ENCODE measurements at places on chromosomes 5 and 9. TPM values are rescaled to one million over a fixed set of nuclear protein-coding genes. Genes with fewer than 3 reads are reported as not detected.

GRCh38 chr5:6454628-6455053, 6.0 kb downstream of the UBE2QL1 start:
- no peak for DNase-seq

DNA sequence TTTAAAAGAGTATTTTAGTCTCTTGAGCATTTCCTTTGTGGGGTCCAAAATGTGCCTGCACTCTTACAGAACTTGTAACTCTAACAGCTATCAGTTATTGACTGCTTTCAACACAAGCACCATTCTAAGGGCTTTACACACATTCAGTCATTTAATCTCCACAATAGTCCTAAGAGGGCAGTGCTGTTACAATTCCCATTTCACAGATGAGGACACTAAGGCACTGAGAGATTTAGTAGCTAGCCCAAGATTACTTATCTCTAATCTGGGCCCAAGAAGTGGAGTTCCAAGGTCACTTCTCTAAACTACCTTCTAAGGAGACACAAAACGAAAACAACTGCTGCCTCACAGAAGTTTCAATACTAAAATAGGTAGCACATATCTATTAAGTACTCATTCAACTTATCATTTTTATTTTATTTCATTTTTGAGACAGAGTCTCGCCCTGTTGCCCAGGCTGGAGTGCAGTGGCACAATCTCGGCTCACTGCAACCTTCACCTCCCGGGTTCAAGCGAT, 275.2 kb downstream of the CWC27 start:
- DNase-seq: no peak

- no peak for DNase-seq
Measured at GRCh38 chr5:31720004-31720403, 81.1 kb downstream of the PDZD2 start.

GRCh38 chr9:9912459-9912858, 700.3 kb downstream of the PTPRD start:
- DNase-seq: no peak

GRCh38 chr5:62312036-62312435, 6.0 kb downstream of the KIF2A start:
- DNase-seq: no peak

GRCh38 chr9:109101810-109102209, 17.9 kb downstream of the TMEM245 start:
- peak; percentile 71 for DNase-seq

- no peak for DNase-seq
Measured at GRCh38 chr5:113824307-113824706, 310.8 kb downstream of the YTHDC2 start.

DNA sequence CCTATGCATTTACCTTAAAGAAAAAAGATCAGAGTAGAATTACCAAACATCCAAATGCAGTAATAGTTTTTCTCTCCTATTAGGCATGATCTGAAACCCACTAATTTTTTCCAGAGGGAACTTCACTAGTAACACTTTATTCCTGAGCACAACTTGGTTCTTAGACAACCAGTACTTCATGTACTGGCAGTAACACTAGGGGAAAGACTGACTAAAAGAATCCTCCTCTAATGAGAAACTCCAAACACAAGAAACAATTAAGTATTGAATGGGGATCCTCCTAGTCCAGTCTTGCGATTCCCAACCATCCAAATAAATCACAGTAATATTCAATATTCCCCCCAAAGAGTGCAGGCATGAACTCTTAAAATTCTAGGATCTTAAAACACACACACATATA, 48.9 kb downstream of the ZNF608 start:
- DNase-seq: no peak

DNA sequence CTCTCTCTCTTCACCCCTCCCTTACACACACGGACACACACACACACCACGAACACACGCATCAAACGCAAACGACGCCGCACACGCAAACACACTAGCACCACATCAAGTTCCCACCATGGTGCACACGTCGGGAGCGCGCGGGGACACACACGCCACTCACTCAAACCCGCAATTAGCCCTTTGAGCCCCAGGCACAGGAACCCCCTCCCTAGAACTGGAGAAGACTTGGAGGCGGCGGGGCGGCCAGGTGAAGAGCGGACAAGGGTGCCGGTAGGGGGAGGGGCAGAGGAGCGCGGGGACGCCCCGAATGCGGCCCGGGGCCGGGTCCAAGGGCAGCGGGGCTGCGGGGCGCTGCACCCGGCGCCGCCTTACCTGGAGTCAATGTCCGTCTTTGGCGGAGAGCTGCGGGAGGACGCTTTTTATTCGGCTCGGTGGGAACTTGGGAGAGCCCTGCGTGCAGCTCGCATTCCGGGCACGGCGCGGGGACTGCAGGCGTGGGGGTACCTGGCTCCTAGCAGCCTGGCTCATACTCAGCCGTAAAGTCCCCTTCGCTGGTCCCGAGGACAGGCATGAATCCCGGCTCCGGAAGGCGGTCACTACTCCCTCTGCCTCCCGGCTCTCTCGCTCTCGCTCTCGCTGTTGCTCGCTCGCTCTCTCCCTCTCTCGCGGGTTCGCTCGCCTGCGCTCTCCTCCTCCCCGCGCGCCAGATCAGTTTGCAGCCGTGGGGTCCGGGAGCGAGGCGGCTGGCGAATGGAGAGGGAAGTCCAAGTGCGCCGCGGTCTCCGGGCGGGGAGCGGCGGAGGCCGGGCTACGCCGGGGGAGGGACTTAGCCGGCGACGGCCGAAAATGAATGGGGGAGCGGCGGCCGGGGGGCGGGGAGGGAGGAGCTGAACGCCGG, at the start of gene BRINP1:
Gene BRINP1, minus strand, starts transcription at position 755 of the 901 bp plus-strand sequence. CDS start 56,080 bp downstream, outside the sequence.
- DNase-seq: no peak

DNA sequence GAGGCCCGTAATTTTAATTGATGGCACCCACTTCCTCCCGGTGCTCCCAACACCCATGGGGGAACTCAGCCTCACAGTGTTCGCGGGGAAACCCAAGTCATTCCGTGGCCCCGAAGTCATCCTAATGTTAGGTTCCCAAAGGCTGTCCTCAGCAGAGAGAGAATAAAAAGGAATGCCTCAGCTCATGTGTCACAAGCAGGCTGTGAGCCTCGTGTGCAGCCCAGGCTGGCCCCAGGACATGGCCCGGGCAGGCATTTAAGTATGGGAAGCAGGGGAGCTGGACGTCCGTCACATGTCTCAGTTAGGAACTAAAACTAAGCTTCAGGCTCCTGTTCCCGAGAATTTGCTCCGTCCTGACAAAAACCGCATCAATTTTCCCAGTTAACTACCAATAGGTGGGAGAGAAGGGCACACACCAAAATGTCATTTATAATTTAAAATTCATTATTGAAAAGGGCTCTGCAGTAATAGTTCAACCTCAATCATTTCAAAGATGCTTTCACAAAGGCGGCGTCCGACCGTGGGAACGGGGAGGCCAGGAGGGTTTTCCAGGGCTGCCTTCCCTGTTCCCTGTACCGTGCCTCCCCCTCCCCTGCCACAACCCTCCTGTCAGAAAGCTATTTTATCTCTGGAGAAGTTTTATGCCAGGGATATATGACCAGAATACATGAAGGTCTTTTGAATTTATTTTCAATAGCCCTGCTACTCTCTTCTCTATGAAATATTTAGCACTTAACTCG, 137.3 kb downstream of the FSTL4 start:
- DNase-seq: no peak

- no peak for DNase-seq
Measured at GRCh38 chr9:26043431-26043830, 365.2 kb upstream of the TUSC1 start.

The EIF4E1B gene
- not detected for total RNA-seq

The GBGT1 gene
- total RNA-seq: 4.3 TPM

The SLC25A46 gene
- 39.6 TPM for total RNA-seq

The HCN1 gene
- not detected for total RNA-seq
